ENCODE measurements at places on chromosomes 11 and 22.

GRCh38 chr11:96070453-96070852 lies 146.5 kb upstream of the MTMR2 start:
- DNase-seq = no peak

- no peak for DNase-seq
Observed at GRCh38 chr11:2741006-2741376, 41.2 kb upstream of the KCNQ1OT1 start.

DNA sequence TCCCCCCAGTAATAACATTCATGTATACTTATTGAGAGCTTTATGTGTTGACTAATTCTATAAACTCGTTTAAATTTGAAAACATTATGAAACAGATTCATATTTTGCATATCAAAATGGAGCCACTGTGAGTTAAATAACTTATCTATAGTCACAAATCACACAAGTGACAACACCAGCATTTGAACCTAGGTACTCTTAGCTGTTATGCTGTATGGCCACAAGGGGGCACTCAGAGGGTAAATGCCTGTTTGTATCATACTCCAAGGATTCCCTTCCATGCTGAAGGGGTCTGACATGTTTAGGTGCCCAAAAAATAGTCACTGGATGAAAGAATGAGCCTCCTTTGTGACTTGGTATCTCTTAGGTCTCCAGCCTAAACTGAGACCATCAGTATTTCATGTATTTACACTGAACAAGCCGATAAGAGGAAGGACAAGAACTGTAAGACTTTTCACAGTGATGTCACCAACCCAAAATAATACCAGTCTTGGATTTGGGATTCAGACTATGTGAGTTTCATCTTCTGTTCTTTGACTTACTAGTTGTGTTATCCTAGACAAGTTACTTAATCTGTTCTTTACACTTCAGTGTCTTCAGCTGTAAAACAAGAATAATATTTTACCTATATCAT lies 12.2 kb upstream of the OR52D1 start:
- DNase-seq = peak; percentile 67

- DNase-seq = no peak
Observed at GRCh38 chr11:63922673-63923192, 5.8 kb upstream of the RCOR2 start.

GRCh38 chr11:2489083-2489482 lies 44.3 kb downstream of the KCNQ1 start:
- peak; percentile 42 for DNase-seq

Measured in suppressor macrophage treated with lipopolysaccharide for 4 hours (primary cell).